Spinal cord (tissue), 10 donors: ENCODE measurements at places on chromosomes 5 and 9. TPM values are rescaled to one million over a fixed set of nuclear protein-coding genes. Genes with fewer than 3 reads are reported as not detected.
A peak's percentile ranks its signal among the peaks of the same experiment; 100 is the strongest.

DNA sequence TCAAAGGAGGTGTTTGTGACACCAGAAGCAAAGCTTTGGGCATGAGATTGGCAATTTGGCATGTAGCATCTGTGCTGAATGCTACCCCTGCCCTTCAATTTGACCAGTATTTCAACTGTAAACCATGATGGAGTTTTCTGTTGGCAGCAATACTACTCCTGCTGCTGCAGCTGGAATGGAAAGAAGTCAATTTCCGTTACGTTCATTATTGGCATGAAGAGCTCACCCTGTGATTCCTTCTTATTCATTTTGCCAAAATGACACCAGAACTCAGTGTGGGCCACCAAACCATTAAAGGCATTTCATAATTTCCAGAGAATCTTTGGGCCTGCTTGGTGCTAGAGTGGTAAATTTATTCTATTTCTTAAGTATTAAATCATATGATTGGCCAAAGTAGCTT lies 433.1 kb upstream of the DMAC1 start:
- H3K36me3 ChIP-seq = no peaks in the 10 kb centered on the region
- H3K4me3 ChIP-seq = no peak overlapping the region

GRCh38 chr5:7894439-7894838 lies 25.5 kb downstream of the MTRR start:
- H3K27me3 ChIP-seq = no peaks in the 10 kb centered on the region
- peaks cover 31% of the 10 kb centered on the region for H3K36me3 ChIP-seq
- no peaks in the 10 kb centered on the region for H3K4me1 ChIP-seq

DNA sequence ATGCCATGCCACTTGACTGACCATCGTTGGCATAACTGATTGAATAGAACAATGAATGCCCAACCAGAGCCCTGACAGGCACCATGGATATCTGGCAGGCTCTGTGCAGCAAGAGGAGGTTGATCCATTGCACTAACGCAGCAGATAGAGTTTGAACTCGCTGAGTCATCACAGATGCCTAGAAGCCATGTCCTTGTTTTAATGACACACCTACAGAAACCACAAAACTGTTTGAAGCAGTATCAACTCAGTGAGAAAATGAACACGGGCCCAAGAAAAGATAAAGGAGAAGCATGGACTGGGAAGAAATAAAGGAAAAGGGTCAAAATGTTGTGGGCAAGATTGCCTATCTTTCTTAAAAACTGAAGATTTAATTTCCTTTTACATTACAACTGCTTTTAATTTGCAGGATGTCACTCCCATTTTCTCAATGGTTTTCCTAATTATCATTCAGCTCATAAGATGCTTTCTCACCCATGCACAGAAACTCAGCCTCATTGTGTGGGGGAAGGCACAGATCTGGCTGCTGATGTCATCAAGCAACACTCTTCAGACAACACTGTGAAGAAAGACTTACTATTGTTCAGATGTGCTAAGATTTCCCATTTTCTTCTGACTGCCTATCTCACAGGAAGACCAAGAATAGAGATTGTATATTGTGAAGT lies 129.0 kb downstream of the PIK3R1 start:
- H3K27ac ChIP-seq = no peak overlapping the region
- H3K4me1 ChIP-seq = no peaks in the 10 kb centered on the region
- no peaks in the 10 kb centered on the region for H3K27me3 ChIP-seq
- peak; percentile 36 for DNase-seq
- no peaks in the 10 kb centered on the region for H3K36me3 ChIP-seq
- H3K4me3 ChIP-seq = no peak overlapping the region

GRCh38 chr5:157555037-157555640 lies 20.4 kb downstream of the ADAM19 start:
- H3K36me3 ChIP-seq = no peaks in the 10 kb centered on the region
- H3K27me3 ChIP-seq = no peaks in the 10 kb centered on the region
- H3K27ac ChIP-seq = no peak overlapping the region
- DNase-seq = no peak

GRCh38 chr5:97098922-97099321 lies 43.5 kb downstream of the LIX1 start:
- peak overlapping the region; percentile 54 for H3K27ac ChIP-seq
- H3K36me3 ChIP-seq = peaks cover 3% of the 10 kb centered on the region
- H3K4me3 ChIP-seq = no peak overlapping the region

GRCh38 chr5:15938186-15938585 lies 241.4 kb downstream of the MARCHF11 start:
- no peak for DNase-seq
- H3K27ac ChIP-seq = no peak overlapping the region
- no peaks in the 10 kb centered on the region for H3K27me3 ChIP-seq
- H3K4me3 ChIP-seq = no peak overlapping the region
- peaks cover 10% of the 10 kb centered on the region for H3K36me3 ChIP-seq

The PCDHGA11 gene
- polyA plus RNA-seq = 16.1 TPM

The SGCD gene
- polyA plus RNA-seq = 19.1 TPM

The DPM2 gene
- 59.2 TPM for polyA plus RNA-seq

The MARCOL gene
- polyA plus RNA-seq = 0.14 TPM

The NSG2 gene
- polyA plus RNA-seq = 443 TPM
